Astrocyte of the spinal cord (primary cell): ENCODE measurements at places on chromosomes 4 and X.
A peak's percentile ranks its signal among the peaks of the same experiment; 100 is the strongest.

GRCh38 chr4:96913441-96914080 is 1073.7 kb downstream of the PDHA2 start:
- DNase-seq, result peak; percentile 9

DNA sequence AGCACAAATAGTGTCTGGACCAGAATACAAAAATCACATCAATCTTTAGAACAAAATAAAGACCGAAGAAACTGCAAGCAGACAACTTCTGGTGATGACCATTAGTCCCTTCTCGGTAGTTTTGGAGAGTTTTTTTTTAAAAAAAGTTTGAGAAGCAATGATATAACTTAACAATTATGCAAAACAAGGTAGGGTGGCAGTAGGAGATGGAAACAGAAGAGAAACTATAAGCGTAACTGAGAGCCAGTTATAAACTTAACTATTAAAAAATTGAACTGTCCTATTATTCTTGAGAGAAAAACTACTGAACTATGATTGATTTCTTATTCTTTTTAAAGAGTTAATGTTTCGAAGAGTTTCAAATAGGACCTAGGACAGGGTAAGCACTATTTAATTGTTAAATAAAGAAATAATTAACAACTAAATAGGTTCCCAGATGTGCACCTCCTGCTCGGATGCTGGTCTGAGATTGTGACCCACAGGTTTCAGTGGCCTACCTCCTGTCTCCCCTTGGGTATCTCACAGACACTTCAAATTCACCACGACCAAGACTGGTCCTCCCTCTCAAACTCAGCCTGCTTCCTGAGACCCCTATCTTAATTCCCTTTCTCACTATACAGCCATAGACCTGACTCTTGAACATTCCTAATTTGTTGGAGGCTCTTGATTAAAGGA is 81.3 kb downstream of the LEF1 start:
- DNase-seq, result no peak

DNA sequence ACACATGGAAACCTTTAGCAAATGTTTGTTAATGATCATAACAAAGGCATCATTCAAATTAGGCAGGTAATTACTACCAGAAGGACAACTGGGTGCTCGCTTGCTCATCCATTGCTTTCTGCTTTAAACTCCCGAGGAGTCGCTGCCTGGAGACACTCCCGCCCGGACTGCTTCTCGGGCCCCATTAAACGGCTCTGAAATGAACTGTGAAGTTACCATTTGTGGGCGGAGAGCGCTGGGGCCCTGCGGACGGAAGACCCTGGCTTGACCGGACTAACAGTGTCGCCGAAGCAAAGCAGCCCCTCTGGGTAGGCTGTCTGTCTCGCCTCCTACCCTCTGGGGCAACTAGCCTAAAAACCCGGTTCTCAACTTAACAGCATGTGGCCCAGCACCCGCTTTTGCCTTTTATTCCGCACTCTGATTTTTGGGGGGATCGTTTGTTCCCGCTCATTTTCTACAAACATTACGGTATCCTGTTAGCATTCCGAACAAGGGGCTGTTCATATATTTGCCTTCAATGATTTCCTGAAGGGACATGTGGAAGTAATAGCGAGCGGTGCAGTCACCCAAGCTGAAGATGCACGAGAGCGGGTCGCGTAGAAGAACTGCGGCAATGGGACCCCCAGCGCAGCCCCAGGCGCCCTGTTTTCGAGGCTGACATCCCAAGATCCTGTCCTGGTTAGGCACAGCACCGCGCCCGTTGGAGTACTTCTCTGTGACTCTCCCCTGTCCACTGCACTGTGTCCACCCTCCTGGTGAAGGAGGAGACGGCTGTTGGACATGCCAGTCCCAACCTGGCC is 1.6 kb upstream of the PDGFRA start:
- peak; percentile 84 for DNase-seq

GRCh38 chr4:154928640-154929257 is 147.7 kb downstream of the RBM46 start:
- peak; percentile 14 for DNase-seq

- DNase-seq, result no peak
Measured at GRCh38 chr4:55304303-55304702, 41.7 kb upstream of the SRD5A3 start.

DNA sequence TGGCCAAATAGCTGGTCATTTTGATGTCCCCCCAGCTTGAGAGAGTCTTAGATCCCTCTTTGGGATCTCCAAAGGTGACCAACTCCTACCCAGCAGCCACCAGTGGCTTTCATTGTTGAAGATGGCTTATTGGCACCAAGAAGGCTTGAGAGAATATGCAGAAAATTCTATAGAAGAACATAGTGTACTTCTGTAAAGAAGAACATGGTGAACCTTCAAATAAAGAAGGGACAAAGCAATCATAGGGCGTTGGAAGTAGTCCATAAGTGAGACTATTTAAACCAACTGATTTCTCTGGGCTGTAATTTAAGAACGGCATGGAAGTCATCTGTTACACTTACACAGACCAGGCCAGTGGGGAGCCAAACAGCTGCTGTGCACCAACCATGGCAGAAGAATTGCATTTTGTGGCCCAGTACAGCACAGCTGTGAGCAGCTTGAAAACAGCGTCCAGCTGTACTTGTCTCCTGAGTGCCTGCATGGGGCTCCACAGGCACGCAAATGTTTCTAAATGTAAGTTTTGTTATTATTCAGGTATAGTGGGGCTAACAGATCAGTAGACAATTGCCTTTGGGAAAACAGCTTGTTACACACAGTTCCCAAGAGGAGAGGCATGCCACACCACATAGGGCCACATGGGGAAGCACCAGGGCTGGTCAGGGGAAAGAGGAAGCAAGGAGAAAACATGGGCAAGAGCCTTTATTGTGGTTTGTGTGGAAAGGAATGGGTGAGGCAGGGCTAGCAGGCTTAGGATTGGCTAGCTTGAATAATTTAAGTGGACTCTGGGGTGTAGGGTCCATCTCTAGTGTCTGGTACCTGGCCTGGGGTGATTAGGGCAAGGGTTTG is 125.0 kb downstream of the ARHGAP6 start:
- no peak for DNase-seq

DNA sequence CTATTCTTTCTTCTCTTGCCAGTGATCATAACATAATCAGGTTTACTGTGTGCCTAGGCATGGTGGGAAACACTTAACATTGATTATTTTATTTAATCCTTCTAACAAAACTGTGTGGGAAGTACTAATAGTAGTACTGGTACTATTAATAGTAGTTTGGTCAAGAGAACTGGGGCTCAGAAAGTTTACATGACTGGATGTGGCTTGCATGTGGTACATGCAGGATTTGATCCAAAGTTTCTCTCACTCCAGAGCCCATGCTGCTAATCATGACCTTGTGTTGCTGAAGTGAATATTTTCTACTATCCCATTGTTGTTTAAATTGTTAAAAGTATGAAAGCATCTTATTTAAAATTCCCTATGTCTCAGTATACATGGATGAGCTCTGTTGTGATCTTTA is 78.4 kb downstream of the TMEM164 start:
- peak; percentile 5 for DNase-seq

DNA sequence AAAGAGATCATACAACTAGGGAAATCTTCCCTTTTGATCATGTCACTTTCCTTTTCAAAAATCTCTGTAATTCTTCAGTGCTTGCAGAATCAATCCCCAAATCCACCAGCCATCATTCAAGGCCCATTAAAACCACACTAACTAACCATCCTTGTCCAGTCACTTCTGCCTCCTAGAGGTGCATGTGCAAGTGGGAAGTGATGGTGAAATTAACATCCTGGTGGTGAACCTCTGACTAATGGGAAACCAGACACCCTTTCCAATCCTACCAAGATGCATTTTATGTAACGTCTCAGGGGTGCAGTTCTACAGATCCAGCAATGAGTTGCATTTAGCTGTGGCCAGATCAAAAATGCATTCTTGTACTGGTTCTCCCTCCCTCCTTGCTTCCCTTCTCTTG is 341.8 kb downstream of the RAPGEF2 start:
- DNase-seq, result no peak
